ENCODE measurements at places on chromosomes 3 and 15.

- no peak for DNase-seq
Measured at GRCh38 chr3:35929158-35929557, 289.8 kb downstream of the ARPP21 start.

DNA sequence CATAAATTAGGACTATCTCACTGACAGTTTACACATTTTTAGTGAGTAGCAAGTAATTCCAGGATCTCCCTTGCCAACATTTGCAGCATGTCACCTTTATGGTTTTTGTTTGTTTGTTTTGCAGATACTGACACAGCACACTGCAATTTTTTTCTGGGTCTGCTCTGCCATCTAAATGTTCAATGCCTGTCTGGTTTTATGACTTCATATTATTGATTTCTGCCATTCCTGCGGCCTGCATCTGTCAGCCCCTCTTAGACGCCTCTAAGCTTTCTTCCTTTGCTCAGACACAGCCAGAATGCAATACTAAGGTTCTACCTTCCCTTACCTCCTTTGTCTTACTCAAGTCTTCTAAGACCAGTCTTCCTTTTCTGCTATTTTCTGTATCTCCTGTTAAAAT lies 321.2 kb upstream of the AZI2 start:
- DNase-seq: no peak

GRCh38 chr3:101962055-101962454 lies 112.7 kb downstream of the NFKBIZ start:
- DNase-seq: no peak

DNA sequence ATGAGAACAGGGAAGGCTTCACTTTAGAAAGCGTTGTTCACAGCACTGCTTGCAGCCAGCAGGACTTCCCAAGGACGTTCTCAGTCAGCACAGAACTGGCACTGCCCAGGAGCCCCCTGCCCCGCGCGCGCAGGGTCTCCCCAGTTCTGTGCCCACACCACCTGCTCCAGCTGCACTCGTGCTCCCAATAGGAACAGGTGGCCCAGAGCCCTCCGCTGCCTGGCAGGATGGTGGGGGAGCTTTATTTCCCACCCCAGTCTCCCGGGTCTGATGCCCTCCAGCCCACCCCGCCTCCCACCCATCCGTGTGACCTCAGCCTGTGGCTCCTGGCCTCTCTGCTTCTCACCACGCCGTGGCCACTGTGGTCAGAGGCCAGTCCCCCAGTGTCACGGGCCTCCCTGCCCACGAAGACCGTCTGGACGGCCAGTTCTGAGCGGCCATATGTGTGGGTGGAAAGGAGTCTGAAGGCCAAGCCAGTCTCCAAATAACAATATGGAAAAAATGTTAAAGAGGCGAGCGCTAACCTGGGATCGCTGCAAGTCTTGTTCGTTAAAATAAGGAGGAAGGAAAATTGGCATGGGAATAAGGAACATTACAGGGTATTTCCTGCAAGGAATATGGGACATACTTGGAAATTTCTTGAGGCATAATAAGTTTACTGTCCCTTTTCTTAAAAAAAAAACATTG lies 54.6 kb upstream of the PCSK6 start:
- DNase-seq: no peak

GRCh38 chr15:79981831-79982455 lies 10.9 kb upstream of the BCL2A1 start:
- no peak for DNase-seq

- DNase-seq: no peak
Measured at GRCh38 chr3:130748981-130749380, 2.4 kb upstream of the PIK3R4 start.
